ENCODE measurements at places on chromosomes 2 and 18. TPM values are rescaled to one million over a fixed set of nuclear protein-coding genes. Genes with fewer than 3 reads are reported as not detected.

Gene IL1F10
- total RNA-seq: not detected

Gene MBD1
- 69.4 TPM for total RNA-seq

Gene PAIP2B
- total RNA-seq: 2.2 TPM

Gene ACYP2
- 5.6 TPM for total RNA-seq

Gene NBAS
- 44.0 TPM for total RNA-seq

Gene RAD51AP2
- not detected for total RNA-seq

- DNase-seq: no peak
These were observed 899 bp downstream of the RAX start for GRCh38 chr18:59272221-59272888.

- DNase-seq: no peak
These were observed 29.9 kb upstream of the TRIB2 start for GRCh38 chr2:12686708-12687283.

GRCh38 chr2:73020657-73021370 is 50.7 kb downstream of the SFXN5 start:
- DNase-seq: no peak

DNA sequence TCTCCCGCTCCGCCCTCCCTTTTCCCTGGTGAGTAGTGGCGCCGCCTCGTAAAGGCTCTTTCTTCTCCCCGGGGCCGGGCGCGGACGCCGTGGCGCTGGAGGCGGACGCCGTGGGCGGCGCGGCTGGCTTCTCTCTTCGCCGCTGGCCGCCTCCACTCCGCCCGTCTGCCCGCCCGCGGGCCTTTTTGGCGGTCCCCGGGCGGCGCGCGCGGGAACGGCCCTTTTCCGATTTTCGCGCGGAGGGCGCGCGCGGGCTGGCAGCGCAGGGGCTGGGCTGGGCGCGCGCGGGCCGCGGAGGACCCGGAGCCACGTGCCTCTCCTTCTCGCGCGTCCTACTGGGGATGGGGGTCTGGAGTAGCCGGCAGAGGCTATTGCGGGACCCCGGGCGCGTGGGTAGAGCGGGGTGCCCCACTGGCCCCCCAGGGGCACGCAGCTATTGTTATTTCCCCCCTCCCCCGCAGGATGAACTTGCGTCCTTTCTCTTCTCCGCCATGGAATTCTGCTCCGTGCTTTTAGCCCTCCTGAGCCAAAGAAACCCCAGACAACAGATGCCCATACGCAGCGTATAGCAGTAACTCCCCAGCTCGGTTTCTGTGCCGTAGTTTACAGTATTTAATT is 472 bp downstream of the SLC20A1 start:
- DNase-seq: no peak

GRCh38 chr2:200223205-200223784 is 83.2 kb upstream of the SPATS2L start:
- DNase-seq: no peak

GRCh38 chr2:29615841-29616240 is 305.5 kb downstream of the ALK start:
- DNase-seq: no peak

DNA sequence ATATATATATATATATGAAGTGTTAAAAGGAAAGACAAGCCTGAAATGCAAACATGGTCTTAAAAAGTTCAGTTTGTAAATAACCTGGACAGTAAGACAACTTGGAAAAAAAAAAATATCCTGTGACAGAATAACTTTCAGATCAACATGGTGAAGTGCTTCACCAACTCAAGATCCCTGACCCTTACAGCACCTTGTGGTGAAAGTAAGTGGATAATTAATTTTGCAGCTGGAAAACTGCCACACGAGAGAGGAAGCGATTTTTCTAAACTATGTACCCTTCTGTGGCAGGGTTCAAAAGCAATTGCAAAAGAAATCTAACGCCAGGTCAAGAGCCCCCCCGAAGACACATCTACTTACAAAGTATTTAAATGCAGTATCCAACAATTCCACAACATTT is 95.8 kb downstream of the PAX3 start:
- no peak for DNase-seq

GRCh38 chr2:30777661-30778505 is 29.4 kb downstream of the CAPN13 start:
- DNase-seq: no peak

DNA sequence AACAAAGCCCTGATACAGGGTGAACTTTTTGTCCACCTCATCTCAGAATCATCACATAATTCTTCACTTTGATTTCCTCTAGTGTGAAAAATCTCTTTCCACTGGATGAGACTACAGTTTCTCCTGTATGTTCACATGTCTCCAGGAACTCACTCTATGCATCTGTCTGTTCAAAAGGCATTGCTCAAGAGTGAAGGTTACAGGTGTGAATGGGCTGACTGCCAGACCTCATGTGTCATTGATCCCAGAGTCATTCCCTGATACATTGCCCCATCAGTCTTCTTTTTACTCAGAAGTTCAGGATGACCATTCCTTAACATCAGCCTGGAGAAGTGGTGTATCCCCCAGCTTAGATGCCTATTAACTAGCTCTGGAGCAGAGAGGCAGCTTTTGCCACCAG is 4.4 kb upstream of the DSC3 start:
- DNase-seq: no peak

DNA sequence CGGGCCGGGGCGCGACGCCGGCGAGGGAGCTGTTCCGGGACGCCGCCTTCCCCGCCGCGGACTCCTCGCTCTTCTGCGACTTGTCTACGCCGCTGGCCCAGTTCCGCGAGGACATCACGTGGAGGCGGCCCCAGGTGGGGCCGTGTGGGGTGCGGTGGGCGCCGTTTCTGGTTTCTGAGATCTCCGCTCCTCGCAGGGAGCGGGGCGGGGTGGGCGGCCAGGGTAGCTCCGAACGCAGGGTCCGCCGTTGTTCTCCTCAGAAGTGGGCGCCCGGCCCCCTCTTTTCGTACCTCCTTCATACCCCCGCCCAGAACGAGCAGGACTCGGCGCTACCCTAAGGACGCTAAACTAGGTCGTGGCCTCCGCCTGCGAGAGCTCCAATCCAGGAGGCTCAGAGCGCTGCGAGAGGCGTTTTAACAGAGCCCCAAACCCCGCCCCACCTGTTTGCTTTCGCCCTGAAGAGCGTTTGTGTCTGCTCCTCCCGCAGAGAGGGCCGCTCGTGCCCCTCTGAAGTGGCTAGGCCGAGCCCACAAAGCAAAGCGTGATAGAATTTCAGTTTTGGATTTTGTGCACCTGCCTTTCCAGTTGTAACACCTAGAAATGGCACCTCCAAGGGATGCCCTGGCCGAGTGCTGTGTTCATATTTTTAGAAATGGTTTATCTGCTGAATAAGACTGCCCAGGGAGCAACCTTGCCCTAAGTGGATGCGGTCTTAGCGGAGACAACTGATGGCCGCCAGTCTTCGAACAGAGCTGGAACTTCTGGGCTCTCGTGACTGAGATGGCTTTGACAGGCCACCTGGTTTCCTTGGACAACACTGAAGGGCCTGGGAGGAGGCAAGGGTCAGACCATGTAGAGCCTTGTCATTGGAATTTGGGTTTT is 626 bp downstream of the CAPN10 start:
- DNase-seq: peak; percentile 71

GRCh38 chr2:230419181-230419580 is 3.2 kb downstream of the SP100 start:
- DNase-seq: no peak

GRCh38 chr2:152132306-152132705 is 33.5 kb upstream of the CACNB4 start:
- no peak for DNase-seq

DNA sequence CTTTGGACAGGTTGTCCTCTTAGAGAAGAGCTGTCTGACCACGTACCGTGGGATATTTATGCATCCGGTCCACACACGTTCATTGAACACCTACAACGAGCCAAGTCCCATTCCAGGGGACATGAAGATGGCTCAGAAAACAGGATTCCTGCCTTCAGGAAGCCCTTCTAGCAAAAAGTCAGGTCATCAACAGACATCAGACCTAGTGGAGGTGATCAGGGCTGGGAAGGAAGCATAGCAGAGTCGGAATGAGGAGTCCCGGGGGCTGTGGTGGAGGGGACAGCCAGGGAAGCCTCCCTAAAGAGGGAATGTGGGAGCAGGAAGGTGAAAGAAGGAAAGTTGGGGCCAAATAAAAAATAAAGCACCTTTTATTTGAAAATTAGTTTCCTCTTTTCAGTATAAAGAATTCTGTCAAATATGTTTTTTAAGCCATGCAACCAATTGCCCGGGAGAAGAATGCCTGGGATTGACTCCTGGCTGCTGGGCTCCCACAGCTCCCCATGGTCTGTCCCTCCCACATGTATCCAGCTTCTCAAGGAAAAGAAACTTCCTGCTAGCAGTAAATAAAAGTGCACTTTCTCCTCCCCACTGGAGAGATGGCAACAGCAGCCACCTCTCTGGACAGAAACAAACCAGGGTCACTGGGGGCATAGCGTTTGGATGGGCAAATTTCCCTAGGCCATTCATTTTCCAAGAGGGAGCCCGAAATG is 144.8 kb downstream of the SMAD7 start:
- DNase-seq: peak; percentile 3

DNA sequence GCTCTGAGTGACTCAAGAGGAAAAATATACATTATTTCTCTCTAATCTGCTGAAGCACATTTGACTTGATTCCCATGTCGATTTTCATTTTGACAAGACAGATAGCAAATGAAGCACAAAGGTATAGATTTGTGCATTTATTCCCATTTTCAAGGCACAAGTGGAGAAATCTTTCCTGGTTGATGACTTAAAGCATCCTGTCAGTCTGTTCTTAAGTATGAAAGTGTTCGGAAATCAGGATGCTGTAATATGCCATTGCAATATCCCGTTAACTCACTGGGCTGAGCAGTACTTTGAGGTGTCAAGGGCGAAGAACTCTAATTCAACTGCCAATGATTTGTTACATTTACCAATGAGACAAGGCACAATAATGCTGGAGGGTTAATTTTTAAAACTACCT is 185.2 kb upstream of the LRP1B start:
- DNase-seq: no peak

DNA sequence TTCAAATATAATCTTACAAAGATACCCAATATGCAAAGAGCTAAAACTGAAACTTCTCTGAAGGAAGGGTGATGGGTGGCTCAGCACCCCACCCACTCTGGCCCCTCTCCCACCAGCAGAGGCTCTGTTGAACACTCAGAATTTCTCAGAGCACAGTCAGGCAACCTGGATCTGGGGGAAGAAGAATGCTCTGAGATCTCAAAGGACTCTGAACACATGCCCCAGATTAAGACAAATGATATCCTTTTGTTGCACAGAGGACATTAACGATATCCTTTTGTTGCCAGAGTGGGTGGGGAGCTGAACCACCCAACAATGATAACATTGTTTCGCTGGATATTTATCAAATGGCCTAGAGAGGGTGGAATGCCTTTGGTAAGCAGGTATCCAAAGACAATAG is 104.8 kb downstream of the LBH start:
- DNase-seq: peak; percentile 28

DNA sequence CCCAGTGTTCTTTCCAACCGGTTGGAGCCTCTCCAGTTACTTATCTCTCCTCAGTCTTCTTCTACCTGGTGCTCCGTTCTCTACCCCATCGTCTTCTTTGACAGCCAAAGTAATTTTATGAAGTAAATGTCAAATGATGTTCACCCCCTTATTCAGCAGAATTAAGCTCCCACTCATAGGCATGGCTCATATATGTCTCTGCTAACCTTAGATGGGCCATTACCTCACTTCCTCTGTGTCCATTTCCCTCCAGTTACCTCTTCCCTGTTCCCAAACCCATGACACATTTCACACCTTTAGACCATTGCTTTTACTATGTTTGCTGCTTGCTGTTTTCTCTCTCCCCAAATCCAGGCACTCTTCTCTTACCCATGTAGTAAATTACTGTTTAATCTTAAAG is 607.0 kb downstream of the RNF144A start:
- no peak for DNase-seq

- no peak for DNase-seq
These were observed 30.6 kb downstream of the MAPRE2 start for GRCh38 chr18:35071819-35072247.

- DNase-seq: no peak
These were observed 126.7 kb downstream of the THADA start for GRCh38 chr2:43469094-43469493.

DNA sequence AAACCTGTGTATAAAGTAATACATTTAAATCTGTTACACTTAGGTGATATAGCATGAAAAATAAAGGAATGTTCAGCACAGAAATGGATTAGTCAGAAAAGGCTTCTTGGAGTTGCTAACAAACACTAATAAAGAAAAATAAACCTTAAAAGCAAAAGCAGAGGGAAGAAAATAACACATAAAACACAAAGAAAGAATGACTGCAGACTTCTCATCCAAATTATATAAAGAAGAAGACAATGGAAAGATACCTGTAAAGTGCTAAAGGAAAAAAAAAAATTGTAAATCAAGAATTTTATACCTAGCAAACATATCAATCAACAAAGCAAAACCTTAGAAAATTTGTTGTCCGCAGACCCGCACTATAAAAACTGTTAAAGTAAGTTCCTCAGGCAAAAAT is 63.6 kb downstream of the EXOC6B start:
- DNase-seq: no peak

GRCh38 chr2:152307863-152308262 is 27.1 kb upstream of the FMNL2 start:
- DNase-seq: no peak

DNA sequence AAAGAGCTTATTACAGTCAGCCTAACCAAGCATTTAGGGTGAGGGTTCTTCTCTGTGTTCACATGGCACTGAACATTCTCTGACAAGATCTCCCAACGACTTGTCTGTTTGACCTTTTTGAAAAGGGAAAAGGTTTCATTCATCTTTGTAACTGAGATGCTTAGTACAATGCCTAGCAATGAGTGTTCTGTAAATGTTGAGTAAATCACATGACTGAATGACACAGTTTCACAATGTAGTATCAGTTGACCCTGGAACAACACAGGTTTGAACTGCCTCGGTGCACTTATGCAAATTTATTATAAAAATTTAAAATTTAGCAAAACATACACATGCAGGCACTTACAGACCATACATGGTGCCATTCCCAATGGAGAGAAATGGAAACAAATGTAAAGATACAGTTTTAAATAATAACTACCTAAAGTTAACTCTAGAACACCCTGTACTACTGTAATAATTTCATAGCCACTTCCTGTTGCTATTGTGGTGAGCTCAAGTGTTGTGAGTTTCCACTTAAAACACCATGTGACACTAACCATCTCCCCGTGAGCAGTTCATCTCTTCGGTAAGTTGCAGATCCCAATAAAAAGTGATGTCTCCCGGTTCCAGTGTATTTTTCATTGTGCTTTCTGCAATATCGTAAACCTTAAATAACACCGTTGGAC is 34.1 kb upstream of the VWC2L start:
- DNase-seq: no peak

DNA sequence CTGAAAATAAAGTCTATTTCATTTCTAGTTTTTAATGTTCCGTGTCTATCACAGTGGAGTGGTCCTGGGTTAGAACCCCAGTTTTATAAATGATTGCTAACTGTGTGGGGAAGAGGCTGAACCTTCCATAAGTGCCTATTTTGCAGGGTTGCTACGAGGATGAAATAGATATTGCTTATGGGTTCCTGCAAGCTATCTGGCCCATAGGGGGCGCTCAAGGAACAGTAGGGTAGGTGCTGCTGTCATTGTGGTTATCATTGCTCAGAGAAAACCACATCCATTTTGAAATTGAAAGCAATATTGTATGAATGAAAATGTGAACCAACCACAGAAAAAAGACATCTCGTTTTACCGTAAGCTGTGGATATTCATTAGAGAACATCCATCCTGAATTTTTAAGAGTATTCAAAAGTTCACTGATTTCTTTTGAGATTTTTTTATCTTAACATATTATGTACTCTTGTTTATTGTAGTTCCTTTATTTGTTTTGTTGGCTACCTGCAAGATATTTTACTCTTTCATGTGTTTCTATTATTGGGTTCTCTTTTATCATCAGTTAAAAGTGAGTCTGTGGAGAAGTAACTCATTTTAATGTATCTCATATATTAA is 261.6 kb downstream of the NAPG start:
- DNase-seq: peak; percentile 89

GRCh38 chr2:105924271-105924670 is 179.6 kb downstream of the NCK2 start:
- no peak for DNase-seq

Measured in activated CD4-positive, alpha-beta memory T cell treated with anti-CD3 and anti-CD28 coated beads for 36 hours (primary cell).